ENCODE measurements at places on chromosomes 7 and 10. TPM values are rescaled to one million over a fixed set of nuclear protein-coding genes. Genes with fewer than 3 reads are reported as not detected.

DNA sequence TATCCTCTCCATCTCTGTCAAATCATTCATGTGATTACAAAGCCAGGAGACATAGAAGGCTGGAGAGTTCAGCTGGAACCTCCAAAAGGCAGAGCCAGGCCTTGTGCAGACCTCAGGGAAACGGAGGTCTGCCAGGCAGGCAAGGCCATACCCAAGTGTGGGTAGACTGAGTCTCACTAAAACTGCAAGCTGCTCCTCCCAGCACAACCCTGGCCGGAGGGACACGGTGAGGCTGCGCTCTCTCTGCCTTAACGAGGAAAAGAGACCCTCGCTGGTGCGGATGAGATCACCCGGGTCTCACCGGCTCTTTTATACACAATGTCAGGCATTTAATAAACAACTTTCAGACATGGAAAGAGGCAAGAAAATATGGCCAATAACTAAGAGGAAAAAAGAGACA, 66.1 kb upstream of the INPP5A start:
- DNase-seq: no peak

GRCh38 chr10:127578961-127579305, 29.8 kb downstream of the NPS start:
- DNase-seq: no peak

Gene GNAT3
- total RNA-seq: not detected

DNA sequence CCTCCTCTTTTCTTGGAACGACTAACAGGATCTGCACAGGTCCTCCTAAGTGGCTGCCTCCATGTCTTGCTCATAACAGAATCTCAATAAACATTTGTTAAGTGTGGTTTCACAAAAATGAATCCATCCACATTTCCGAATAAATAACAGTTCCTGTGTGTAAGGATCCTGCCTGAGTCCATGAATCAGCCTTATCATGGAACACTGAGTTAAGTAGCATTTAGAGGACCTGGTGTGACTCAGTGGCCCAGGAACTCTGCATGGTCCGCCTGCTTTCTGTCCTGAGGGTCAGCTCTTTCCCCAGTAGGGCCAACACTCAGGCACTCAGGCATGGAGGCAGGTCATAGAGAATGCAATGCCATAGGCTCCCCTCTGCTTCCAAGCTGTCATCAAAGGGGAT, 15.8 kb upstream of the C10orf90 start:
- no peak for DNase-seq

Gene DNAJB12
- 29.5 TPM for total RNA-seq

DNA sequence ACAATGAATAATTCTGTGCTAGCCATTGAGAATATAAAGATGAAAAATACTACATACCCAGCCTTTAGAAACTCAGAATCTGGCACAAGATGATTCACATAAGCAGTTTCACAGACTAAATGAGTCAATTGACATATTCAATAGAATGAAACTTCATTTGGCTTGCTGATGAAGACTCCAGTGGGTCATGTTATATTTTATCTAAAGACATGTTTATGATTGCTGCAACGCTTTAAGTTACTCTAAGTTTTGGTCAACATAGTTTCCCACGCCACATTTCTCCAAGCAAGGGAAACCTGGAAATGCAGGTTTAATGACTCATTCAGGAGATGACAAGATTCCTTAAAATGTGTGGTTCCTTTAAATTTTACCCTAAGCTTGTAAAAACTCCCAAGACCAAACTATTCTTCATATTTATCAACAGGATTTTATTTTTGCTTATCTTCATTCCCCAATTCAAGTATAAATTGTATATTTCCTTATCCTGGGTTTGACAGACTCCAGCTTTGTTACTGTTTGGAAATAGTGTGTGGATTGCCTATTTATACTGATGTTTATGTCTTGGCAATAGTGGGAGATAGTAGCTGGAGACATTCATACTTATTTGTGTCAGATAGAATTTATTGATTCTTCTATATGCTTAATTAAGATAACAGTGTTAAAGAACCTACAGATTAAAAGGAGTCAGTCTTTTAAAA, 6.6 kb downstream of the SEMA3A start:
- DNase-seq: no peak
